ENCODE measurements at places on chromosomes 3 and 15.

DNA sequence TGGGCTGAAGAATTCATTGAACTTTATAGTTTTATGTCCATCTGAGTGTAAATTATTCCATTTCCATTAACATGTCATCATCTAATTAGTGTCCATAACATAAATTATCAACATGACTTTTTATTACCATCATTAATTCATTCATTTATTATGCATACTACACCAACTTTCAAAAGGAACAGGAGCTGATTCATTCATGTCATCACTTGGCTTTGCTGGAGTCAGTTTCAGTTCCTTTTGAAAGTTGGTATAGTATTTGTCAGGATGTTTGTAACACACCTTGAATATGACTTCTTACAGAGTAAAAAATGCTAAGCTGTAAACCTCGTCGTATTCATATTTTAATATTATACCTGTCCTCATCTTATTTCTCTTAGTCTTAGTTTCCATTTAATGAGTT is 298.0 kb upstream of the RBMS3 start:
- DNase-seq = no peak

- no peak for DNase-seq
These were observed 235.2 kb downstream of the DTWD1 start for GRCh38 chr15:49855917-49856637.

DNA sequence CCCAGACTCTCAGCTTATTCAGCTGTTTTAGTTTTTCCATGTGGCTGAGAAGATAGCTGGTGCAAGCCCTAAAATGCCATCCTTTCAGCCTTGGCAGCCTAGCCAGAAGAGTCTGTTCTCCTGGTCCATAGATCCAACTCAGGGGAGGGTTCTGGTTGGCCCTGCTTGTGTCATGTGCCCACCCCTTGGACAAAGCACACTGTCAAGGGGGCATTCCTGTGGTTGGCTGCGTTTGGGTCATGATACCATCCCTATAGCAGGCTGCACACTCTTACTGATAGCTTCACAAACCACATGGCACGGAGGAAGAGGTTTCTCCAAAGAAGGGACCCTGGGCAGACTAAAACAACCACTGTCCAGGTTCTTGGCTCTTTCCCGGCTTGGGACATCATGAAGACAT is 8.4 kb upstream of the FSTL1 start:
- DNase-seq = no peak

DNA sequence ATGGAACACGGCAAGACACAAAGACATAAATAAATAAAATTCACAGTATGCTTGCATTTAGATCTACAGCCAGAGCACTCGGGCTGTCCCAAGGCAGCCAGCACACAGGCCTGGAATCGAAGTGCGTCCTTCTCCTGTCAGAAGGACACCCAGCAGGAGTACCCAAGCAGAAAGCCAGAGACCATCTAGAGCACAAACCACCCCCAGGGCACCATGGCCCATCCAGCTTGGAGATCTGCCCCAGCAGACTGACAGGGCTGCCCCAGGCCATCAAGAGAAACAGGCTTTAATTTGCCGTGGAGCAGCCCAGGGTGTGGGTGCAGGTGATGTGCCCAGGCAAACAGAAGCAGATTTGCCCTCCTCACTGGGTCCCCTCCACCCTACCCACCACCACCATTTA is 7.8 kb upstream of the SPATA12 start:
- no peak for DNase-seq

- no peak for DNase-seq
These were observed 49.1 kb downstream of the AMOTL2 start for GRCh38 chr3:134325061-134325705.

DNA sequence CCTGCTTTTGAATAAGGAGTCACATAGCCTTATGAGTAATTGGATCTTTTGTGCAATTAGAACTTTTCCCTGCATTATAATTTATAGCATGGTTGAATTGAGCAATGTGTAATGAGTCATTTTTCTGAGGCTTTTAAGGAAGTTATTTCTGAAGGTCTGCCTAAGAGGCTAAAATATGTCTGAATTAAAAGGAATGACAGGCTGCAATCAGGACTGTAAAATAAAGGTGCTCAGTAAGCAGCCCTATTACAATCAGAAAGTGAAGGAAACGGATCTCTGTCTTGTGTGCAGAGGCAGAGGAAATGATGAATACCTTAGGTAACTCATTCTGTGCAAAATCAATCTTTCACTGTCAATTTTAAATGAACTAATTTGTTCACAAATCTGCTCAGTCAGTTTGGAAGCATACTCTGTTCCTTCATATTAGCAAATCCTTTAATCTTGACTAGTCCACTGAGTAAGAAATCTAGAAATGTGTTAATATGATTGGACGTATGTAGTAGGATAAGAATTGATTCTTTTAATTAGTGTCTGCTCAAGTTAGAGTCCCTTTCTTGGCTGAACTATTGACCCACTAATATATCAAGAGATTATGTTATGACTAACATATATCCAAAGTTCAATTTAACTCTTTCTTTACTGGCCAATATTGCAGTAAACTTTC is 290.1 kb downstream of the ZIC1 start:
- DNase-seq = no peak

DNA sequence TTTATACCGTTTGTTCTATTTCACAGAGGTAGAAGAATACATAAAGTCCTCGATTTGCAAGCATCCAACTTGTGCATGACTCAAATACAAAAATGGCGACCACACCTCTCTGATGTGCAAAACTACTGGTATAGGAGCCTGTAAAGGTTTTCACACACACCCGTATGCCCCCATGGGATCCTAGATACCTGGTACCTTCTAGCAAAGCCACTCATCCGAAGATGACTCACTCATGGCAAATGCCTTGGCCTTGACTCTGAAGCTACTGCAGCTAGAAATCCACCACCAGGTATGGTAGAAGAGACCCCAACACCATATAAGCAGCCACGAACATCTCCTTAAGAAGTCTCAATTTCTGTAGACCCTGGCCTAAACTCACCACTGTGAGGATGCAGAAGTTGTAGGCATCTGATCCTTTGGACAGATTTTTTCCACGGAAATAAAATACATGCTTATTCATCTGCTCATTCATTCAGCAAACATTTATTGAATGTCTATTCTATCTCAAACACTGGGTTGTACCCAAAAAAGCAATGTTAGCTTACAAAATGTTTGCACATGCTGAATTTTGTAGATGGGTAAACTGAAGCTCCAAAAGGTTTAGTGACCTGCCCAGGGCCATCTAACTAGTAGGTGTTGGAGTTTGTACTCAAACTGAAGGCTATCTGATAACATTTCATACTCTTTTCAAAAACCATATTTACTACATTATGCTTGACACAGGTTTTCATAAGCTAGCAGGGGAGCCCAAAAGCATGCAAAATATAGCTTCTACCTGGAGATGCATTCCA is 158.8 kb downstream of the RORA start:
- no peak for DNase-seq

DNA sequence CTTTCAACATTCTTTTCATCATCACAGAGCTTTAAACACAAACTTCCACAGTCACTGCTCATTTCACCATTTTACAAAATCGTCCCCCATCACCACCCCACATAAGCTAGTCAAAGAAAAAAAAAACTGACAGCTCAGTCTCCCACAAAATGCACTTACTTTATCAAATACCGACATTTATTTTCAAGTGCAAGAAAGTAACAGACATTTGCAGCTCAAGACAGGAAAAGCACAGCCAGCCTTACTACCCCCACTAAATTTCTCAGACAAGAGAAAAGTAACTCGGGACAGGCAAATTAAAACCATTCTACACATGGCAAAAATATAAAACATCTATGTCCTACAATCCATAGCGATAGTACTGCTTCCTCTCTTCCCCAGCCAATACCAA is 402.4 kb downstream of the SHQ1 start:
- no peak for DNase-seq

GRCh38 chr3:9117220-9117619 is 132.2 kb downstream of the SRGAP3 start:
- no peak for DNase-seq

DNA sequence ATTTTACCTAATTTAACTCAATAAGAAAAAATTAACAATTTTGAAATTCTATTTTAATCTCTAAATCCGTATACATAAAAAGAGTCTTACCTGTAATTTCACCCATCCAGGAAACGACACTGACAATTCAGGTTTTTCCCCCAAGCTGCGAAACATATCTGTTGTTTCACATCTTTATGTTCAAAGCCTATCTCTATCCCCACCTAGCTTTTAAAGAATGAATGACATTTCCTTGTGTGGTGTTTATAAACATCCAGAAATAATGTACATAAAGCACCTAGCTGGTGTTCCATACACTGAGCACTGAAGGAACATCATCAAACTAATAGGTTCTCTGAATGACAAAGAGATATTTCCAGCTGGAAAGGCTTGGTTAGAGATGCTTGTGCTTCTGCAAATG is 867.8 kb downstream of the SQOR start:
- no peak for DNase-seq

All from renal cortex interstitium (tissue), 15 donors.